ENCODE measurements at places on chromosomes 12 and 14.

- DNase-seq: no peak
Measured at GRCh38 chr12:65004270-65004669, 116.8 kb downstream of the WIF1 start.

- no peak for DNase-seq
Measured at GRCh38 chr12:7019043-7019569, 830 bp upstream of the LPCAT3 start.

GRCh38 chr12:127275416-127275815 is 991.6 kb upstream of the TMEM132C start:
- DNase-seq: no peak

DNA sequence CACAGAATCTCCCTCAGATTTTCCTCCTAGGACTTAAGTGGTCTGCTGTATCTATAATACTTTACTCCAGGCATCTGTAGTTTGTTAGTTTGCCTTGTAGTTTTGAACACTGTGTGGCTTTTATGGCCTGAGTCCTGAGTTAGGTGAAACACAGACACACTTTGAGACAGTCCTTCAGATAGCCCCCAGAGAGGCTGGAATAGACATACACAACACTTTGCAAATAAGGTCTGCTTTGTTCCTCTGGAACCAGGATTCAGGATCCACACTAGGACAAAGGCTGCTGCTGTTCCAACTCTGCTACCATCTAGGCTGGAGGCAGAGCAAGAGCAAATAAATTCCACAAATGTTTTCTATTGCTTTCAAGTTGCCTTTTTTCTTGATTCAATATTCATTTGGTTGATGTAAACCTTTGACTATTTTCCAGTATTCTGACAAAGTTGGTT is 41.4 kb upstream of the INSM2 start:
- no peak for DNase-seq

GRCh38 chr14:99043756-99044155 is 228.2 kb downstream of the BCL11B start:
- no peak for DNase-seq

DNA sequence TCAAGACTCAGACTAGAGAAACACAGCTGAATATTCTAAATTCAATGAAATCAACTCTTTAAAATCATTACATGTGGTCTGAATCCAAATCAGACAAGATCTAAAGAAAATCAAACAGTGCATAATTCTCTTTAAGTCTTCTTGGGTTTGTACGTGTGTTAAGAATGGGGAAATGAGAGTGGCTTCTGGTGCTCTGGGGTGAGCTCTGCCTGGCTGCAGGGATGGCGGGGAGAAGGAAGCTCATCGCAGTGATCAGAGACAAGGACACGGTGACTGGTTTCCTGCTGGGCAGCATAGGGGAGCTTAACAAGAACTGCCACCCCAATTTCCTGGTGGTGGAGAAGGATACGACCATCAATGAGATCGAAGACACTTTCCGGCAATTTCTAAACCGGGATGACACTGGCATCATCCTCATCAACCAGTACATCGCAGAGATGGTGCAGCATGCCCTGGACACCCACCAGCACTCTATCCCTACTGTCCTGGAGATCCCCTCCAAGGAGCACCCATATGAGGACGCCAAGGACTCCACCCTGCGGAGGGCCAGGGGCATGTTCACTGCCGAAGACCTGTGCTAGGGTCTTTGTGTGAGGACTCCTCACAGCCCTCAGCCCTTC is 20.9 kb downstream of the SENP1 start:
- no peak for DNase-seq

GRCh38 chr12:94504386-94504785 is 44.7 kb upstream of the CEP83 start:
- DNase-seq: no peak

DNA sequence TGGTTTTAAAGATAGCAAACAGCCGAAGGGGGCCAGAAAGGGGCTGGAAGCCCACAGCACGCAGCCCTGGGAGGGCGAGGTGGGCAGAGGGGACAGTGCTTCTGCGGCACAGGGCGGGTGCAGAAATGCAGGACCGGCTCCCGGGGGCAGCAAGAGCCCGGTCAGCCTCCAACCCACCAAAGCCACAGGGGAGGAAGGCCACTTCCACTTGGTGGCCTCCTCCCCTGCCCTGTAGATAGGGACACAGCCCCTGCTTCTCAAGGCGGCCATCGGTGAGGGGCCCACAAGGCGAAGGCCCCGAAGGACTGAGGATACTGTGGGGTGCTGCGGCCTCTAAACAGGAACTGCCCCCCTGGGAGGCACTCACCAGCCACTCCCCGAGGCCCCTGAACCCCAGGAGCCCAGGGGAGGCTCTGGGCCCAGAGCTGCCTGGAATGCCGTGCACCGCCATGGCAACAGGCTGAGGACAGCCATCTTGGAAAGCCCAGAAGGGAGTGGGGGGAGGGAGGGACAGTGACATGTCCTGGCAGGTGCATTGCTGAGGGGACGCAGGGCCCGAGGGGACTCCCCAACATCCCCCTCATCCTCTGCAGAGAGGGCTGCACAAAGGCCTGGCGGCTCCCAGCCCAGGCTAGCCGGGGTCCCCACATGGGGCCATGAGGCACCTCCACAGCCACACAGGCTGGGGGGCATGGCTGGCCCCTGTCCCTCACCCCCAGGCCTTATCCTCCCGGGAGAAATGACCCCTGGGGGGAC is 114.7 kb downstream of the NCOR2 start:
- no peak for DNase-seq

GRCh38 chr12:30106204-30106965 is 322.6 kb upstream of the TMTC1 start:
- no peak for DNase-seq

DNA sequence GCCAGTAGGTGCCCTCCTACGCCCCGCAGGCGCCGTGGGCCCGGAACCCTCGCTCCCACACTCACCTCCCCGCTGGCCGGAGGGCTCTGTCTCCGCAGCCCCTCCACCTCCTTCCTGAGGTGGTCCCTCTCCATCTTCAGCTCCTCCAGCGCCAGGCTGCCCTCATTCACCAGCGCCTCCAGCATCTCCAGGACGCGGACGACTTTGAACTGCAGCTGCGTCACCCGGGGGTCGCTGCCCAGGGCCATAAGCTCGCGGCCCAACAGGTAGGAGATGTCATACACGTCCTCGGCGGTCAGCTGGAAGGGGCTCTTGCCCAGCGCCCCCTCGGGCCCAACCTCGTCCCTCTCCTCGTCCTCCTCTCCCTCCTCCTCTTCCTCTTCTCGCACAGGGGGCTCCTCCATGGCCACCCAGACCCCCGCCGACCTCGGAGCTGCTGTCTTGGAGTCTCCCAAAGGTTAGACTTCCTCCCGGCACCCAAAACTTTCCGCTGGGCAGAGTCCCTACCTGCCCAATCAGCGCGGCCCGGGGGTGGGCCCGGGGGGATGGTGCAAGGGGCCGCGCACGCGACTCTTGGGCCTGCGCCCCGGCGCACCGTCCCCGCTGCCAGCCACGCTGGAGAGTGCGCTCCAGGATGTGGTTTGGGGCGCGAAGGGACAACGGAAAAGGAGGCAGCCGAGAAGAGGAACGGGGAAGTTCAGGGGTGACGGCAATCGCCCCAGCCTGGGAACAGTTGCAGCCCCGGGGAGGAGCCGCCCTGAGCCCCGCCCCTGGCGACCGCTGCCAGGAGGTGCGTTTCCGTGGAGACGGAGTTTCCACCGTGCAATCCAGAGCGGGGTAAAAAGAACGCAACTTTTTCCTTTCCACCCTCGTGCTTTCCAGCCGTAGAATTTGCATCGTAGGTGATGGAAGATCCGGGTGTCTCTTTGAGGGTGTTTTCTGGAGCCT is at the start of gene RILPL2:
Gene RILPL2 (minus strand): TSS at position 668 of the 948 bp plus-strand sequence. CDS start 264 bp downstream, at position 404.
- peak; percentile 86 for DNase-seq

All from CD4-positive, alpha-beta T cell treated with Interleukin-4 for 4 hours (primary cell).